Activated T-helper 2 cell treated with anti-CD3 and anti-CD28 coated beads, Interferon-gamma antibody, Interleukin-2, Interleukin-4, amounts not matched to agents 10 μg/mL and 5 μg/mL and 100 μg/mL, durations not matched to agents 14 hours and 24 hours and 36 hours (primary cell): ENCODE measurements at places on chromosomes 13 and 19. TPM values are rescaled to one million over a fixed set of nuclear protein-coding genes. Genes with fewer than 3 reads are reported as not detected.
A peak's percentile ranks its signal among the peaks of the same experiment; 100 is the strongest.

- peaks cover 43% of the 10 kb centered on the region for H3K36me3 ChIP-seq
- no peak overlapping the region for H3K27ac ChIP-seq
- DNase-seq, result no peak
- peaks cover 37% of the 10 kb centered on the region for H3K4me1 ChIP-seq
- no peaks in the 10 kb centered on the region for H3K27me3 ChIP-seq
These were observed 39.4 kb downstream of the VAV1 start for GRCh38 chr19:6811906-6812305.

DNA sequence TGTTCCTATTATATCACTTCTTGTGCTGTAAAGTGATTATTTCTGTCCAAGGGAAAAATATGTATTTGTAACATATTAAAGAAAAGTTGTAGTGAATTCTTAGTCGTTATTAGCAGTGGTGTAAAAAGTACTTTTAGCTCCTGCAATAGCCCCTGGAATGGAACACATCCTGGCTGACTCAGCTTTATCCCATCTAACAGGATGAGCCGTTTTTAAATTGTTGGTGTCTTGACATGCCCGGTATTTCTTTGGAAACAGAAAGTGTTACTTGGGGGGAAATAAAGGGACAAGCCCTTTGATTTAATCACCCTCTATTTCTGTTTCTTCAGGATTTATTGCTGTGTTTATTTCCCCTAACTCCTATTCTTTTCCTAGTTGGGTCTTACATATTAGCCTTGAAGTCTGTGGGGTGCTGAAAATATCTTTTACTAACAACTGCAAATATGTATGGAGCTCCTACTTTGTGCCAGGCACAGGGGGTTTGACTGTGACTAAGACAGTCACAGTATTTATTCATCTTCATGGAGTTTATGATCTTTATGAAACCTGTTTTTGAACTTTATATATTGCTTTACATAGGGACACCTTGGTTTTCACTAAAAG lies 17.9 kb downstream of the COG3 start:
- no peak overlapping the region for H3K4me3 ChIP-seq
- peaks cover 3% of the 10 kb centered on the region for H3K4me1 ChIP-seq
- no peak overlapping the region for H3K27ac ChIP-seq
- no peak for DNase-seq
- H3K27me3 ChIP-seq, result no peaks in the 10 kb centered on the region

DNA sequence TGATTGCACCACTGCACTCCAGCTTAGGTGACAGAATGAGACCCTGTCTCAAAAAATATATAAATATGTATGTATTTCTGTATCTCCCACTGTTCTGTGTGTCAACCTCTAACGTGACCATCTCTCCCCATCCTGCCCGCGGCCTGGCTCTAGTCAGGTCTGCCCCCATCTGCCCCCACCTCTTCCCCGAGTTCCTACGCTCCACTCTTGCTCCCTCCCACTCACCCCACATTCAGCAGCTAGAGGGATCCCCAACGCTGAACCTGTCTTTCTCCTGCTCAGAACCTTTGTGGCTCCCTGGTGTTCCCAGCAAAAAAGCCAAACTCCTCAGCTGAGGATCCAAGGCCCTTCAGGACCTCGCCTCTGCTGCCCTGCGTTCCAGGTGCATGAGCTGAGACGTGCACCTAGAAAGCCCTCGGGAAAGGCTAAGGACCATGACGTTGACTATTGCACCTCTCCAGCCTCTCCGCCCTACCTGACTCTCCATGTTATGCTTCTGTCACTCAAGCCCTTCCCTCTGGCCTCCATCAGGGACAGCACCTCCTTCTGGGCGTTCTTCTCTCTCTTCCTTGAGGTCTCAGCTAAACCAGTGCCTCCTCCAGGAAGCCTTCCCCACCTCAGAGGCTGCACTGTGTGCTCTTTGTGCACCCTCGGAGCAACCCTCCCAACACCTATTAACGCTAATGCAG lies 18.1 kb downstream of the AKT2 start:
- H3K36me3 ChIP-seq, result peaks cover 36% of the 10 kb centered on the region
- no peak overlapping the region for H3K27ac ChIP-seq
- H3K4me1 ChIP-seq, result peaks cover 11% of the 10 kb centered on the region
- no peak for DNase-seq
- H3K27me3 ChIP-seq, result no peaks in the 10 kb centered on the region
- H3K4me3 ChIP-seq, result no peak overlapping the region

DNA sequence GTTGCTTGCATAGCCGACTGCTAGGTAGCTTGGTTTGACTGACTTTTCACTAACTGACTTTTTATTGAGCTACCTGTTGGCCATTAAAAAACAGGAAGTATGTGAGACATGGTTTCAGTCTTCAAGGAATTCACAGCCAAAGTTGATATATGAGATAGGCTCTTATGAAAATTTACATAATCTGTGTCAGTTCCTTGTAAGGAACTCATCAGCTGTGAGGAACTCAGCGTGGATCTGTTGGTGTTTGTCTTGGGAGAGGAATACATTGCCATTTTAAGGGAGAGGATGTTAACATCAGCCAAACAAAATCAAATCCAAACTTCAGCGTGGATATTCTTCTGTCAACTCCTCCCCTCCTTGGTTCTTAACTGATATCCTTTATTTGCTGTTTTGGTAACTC lies 2.0 kb downstream of the RNF113B start:
- no peaks in the 10 kb centered on the region for H3K36me3 ChIP-seq
- H3K27me3 ChIP-seq, result no peaks in the 10 kb centered on the region
- no peak for DNase-seq

DNA sequence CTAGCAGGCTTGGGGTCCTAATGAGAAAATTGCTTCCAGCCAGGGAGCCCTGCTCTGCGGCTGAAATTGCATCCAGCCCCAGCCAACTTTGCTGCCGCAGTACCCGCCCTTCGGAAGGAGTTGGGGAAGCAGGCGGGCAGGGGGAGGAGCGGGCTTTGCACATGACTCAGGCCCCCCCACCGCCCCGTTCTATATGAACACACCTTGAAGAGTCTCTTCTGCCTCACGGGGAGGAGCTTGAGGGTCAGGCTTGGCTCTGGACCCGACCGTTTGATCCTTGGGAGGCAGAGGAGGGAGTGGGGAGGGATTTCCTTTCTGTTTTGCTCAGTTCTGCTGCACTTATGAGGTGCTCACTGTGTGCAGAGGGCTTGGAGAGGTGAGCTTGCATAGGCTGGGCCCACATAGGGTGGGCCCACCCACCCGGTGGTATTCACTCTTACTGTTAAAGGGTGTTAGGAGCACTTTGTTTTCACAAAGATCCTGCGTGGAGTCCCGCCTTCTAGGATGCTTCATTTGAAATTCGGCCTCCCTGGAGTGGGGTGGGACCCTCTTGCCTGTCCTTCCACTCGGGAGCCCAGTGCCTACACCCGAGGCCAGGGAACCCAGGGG lies 46.5 kb downstream of the LYL1 start:
- H3K4me3 ChIP-seq, result no peak overlapping the region
- H3K27ac ChIP-seq, result no peak overlapping the region
- no peaks in the 10 kb centered on the region for H3K36me3 ChIP-seq
- DNase-seq, result no peak

DNA sequence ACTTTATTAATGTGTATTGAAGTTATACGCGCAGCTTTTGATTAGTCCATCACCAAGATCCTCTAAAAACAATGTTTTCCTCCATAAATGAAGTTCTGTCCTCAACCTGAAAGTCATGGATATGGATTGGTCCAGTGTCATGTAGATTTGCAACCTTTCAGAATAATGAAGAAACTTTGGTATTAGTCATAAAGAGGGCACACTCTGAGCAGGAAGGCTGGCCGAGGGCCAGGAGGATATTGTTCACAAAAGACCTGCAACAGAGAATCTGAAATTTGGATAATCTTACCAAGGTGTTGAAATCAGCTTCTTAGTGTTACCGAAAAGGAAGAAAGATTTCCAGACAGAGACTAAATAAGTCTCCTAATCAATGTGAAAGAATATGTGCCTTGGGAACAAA lies 20.7 kb downstream of the CLDN10 start:
- H3K4me3 ChIP-seq, result no peak overlapping the region
- H3K36me3 ChIP-seq, result no peaks in the 10 kb centered on the region
- DNase-seq, result no peak
- H3K27me3 ChIP-seq, result no peaks in the 10 kb centered on the region

GRCh38 chr19:610801-611480 lies 21.3 kb downstream of the HCN2 start:
- H3K4me3 ChIP-seq, result peak overlapping the region; percentile 88
- peaks cover 11% of the 10 kb centered on the region for H3K4me1 ChIP-seq
- H3K36me3 ChIP-seq, result peaks cover 19% of the 10 kb centered on the region
- peak; percentile 63 for DNase-seq

DNA sequence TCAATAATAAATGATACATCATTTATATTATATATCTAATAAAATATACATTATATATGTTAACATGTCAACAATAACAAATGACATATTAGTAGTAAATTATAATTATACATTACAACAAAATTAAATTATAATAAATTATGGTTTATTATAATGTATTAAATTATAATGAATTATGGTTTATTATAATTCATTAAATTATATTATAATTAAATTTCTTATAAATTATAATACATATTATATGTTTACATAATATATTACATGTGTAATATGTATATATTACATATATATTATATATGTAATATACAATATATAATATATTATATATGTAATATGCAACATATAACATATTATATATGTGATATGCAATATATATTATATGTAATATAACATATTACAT lies 20.5 kb downstream of the C3 start:
- no peak for DNase-seq
- H3K36me3 ChIP-seq, result no peaks in the 10 kb centered on the region
- no peak overlapping the region for H3K27ac ChIP-seq
- peaks cover 2% of the 10 kb centered on the region for H3K27me3 ChIP-seq

DNA sequence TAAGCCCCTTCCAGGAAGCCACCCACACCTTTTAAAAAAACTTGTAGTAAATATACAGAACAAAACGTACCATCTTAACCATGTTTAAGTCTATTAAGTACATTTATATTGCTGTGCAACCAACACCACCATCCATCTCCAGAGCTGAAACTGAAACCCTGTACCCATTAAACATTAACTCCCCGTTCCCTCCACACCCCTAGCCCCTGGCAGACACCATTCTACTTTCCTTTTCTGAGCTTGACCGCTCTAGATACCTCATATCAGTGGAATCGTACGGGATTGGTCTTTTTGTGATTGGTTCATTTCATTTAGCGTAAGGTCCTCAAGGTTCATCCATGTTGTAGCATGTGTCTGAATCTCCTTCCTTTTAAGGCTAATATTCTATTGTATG lies 13.0 kb upstream of the SPATA13 start:
- no peak for DNase-seq
- H3K27ac ChIP-seq, result no peak overlapping the region

DNA sequence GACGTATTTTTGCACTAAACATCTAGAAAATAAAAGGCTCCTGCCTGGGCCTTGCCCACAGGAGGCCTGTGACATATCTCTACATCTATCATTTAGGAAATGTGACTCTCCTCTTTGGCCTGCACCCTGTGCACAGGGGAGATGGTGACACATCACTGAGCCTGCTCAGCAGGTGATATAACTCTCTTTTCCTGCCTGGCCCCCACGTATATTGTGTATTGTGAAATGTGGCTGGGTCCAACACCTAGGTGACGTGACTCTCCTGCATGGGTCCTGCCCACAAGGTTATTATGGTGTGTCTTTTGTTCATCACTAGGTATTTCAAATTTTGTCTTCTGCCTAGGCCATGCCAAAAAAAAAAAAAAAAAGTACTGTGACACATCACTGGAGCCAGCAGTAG lies 61.4 kb upstream of the ZNF724 start:
- H3K27ac ChIP-seq, result no peak overlapping the region
- H3K4me3 ChIP-seq, result no peak overlapping the region
- no peaks in the 10 kb centered on the region for H3K36me3 ChIP-seq
- H3K27me3 ChIP-seq, result no peaks in the 10 kb centered on the region

DNA sequence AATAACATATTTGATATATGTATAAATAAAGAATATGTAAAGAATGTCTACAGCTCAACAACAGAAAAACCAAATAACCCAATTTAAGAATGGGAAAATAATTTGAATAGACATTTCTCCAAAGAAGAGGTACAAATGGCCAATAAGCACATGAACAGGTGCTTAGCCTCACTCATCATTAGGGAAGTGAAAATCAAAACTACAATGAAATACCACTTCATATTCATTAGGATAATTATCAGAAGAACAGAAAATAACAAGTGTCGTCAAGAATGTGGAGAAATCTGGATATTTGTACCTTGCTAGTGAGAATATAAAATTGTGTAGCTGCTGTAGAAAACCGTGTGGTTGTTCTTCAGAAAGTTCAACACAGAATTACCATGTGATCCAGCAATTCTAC lies 8.4 kb upstream of the SUPT20H start:
- no peak overlapping the region for H3K27ac ChIP-seq
- no peaks in the 10 kb centered on the region for H3K4me1 ChIP-seq

DNA sequence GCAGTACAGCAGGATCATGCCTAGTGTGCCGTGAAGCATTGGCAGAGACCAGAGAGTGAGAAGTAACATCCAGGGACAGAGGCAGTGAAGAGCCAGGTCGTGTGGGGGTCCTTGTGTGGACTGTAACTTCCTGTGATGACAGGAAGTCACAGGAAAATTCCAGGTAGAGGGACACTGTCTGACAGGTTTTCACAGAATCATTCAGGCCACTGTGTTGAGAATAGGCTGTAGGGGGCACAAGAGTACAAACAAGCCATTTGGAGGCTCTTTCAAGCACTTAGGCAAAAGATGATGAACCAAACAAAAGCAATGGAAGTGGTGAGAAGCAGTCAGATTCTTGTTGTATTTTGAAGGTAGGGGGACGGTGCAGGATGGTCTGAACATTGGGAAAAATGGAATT lies 46.4 kb downstream of the N4BP2L1 start:
- H3K27ac ChIP-seq, result no peak overlapping the region
- DNase-seq, result no peak
- H3K4me3 ChIP-seq, result no peak overlapping the region
- no peaks in the 10 kb centered on the region for H3K4me1 ChIP-seq
- peaks cover 19% of the 10 kb centered on the region for H3K36me3 ChIP-seq
- no peaks in the 10 kb centered on the region for H3K27me3 ChIP-seq

- H3K4me1 ChIP-seq, result no peaks in the 10 kb centered on the region
- no peak overlapping the region for H3K27ac ChIP-seq
- H3K36me3 ChIP-seq, result no peaks in the 10 kb centered on the region
- no peak for DNase-seq
- H3K4me3 ChIP-seq, result no peak overlapping the region
- H3K27me3 ChIP-seq, result no peaks in the 10 kb centered on the region
These were observed 420.6 kb downstream of the DCT start for GRCh38 chr13:94058821-94059360.

DNA sequence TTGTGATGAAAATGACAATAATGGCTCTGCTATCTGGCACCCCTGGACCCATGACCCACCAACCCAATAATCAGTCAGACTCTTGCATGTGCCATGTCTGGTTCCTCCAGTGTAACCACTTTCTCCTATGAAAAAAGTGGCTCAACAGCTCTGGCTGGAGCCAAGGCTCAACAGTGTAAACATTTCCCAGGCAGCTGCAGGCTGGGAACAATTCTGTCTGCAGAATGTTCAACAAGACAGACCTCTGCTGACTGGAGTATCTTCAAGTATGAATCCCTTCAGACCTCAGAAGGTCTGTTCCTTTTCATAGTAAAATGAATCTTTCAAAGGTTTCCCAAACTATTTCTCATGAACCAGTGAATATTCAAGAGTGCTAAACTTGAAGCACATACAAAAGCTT lies 410.1 kb upstream of the HTR2A start:
- H3K36me3 ChIP-seq, result no peaks in the 10 kb centered on the region
- no peaks in the 10 kb centered on the region for H3K27me3 ChIP-seq
- no peaks in the 10 kb centered on the region for H3K4me1 ChIP-seq
- no peak for DNase-seq
- no peak overlapping the region for H3K4me3 ChIP-seq

Gene IL27RA
- 76.6 and 79.1 TPM in 2 replicates for total RNA-seq

Gene C1QTNF9
- total RNA-seq, result not detected in 2 replicates

Gene EVI5L
- total RNA-seq, result 3.8 and 4.5 TPM in 2 replicates

Gene DIRAS1
- total RNA-seq, result 0.28 and 0.39 TPM in 2 replicates

Gene OXGR1
- not detected in 2 replicates for total RNA-seq

Gene AMER2
- total RNA-seq, result not detected in 2 replicates

Gene SWSAP1
- 2.6 and 2.8 TPM in 2 replicates for total RNA-seq

Gene KLF1
- total RNA-seq, result 0.62 and 0.97 TPM in 2 replicates

Gene PSG1
- not detected in 2 replicates for total RNA-seq

Gene MAMSTR
- total RNA-seq, result 1.2 and 1.3 TPM in 2 replicates

Gene MBD3L2
- not detected in 2 replicates for total RNA-seq
